ENCODE measurements at places on chromosomes 5 and 9.
A peak's percentile ranks its signal among the peaks of the same experiment; 100 is the strongest.

GRCh38 chr5:43613370-43613769, 10.4 kb downstream of the NNT start:
- H3K4me1 ChIP-seq, result no peaks in the 10 kb centered on the region
- H3K27ac ChIP-seq, result no peak overlapping the region
- H3K36me3 ChIP-seq, result peaks cover 31% of the 10 kb centered on the region
- no peak overlapping the region for H3K4me3 ChIP-seq
- H3K27me3 ChIP-seq, result no peaks in the 10 kb centered on the region
- no peak for DNase-seq

GRCh38 chr9:3906437-3907213, 380.8 kb upstream of the RFX3 start:
- H3K36me3 ChIP-seq, result no peaks in the 10 kb centered on the region
- H3K4me3 ChIP-seq, result no peak overlapping the region
- no peak for DNase-seq

GRCh38 chr9:30982301-30982700, 1402.1 kb upstream of the ACO1 start:
- no peak overlapping the region for H3K4me3 ChIP-seq
- H3K36me3 ChIP-seq, result no peaks in the 10 kb centered on the region
- no peaks in the 10 kb centered on the region for H3K4me1 ChIP-seq
- H3K27me3 ChIP-seq, result no peaks in the 10 kb centered on the region
- DNase-seq, result no peak

DNA sequence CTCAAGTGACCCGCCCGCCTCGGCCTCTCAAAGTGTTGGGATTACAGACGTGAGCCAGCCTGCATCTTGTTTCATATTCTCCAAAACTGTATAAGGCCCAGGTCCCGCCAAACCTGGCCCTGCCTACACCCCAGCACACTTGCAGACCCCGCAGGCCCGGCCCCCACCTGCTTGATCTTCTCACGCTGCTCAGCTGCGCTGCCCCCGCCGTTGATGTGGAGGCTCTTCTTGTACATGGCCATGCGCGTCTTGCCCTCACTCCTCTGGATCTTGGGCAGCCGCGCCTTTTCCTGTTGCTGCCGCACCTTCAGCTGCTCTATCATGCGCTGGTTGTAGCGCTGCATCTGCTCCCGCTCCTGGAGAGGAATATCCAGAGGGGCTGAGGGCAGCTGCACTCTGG, 49.0 kb upstream of the FBXW11 start:
- DNase-seq, result no peak
- H3K27me3 ChIP-seq, result no peaks in the 10 kb centered on the region
- H3K36me3 ChIP-seq, result peaks cover under 1% of the 10 kb centered on the region
- H3K4me1 ChIP-seq, result no peaks in the 10 kb centered on the region
- no peak overlapping the region for H3K4me3 ChIP-seq

DNA sequence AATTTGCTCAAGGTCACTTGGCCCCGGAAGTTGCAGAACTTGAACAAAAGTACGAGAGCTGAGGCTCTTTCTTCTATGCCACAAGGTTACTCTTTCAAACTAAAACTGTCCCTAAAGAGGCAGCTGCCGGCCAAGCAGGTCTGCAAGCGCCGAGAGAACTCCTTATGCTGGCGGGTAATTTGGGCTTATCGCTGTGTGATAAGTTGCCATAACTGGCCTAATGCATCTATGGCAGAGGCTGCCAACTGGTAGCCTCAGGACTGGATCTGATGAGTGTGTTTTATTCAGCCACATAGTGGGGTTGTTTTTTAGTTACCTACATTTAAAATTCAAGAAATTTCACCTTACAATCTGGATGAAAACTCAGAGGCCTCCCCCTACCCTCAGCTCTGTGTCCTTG, 68.1 kb upstream of the SPOCK1 start:
- no peak overlapping the region for H3K27ac ChIP-seq
- H3K4me1 ChIP-seq, result no peaks in the 10 kb centered on the region
- H3K27me3 ChIP-seq, result no peaks in the 10 kb centered on the region
- H3K36me3 ChIP-seq, result no peaks in the 10 kb centered on the region
- DNase-seq, result no peak

DNA sequence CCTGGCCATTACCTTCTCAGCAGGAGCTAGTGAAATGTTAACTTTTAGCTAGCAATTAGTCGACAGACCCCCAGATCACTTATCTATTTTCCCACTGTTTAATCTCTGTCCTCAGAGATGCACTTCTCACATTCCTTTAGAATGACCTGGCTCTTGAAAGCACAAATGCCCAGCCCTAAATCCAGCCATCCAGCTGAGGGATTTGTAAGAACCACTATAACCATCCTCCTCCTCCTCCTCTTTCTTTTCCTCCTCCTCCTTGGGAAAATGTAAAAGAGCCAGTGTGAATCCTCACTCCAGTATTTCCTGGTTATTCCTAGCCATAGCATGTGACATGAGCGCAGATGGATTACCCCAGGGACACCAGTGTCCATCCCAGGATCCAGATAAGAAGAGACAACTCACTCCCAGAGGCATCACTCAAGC, 124.3 kb downstream of the ENC1 start:
- no peaks in the 10 kb centered on the region for H3K27me3 ChIP-seq
- H3K27ac ChIP-seq, result no peak overlapping the region
- DNase-seq, result no peak
- H3K36me3 ChIP-seq, result no peaks in the 10 kb centered on the region
- H3K4me1 ChIP-seq, result no peaks in the 10 kb centered on the region
- H3K4me3 ChIP-seq, result no peak overlapping the region

GRCh38 chr9:26656003-26656870, 236.4 kb downstream of the CAAP1 start:
- H3K27me3 ChIP-seq, result no peaks in the 10 kb centered on the region
- no peak overlapping the region for H3K4me3 ChIP-seq
- no peak for DNase-seq
- H3K36me3 ChIP-seq, result no peaks in the 10 kb centered on the region
- H3K27ac ChIP-seq, result no peak overlapping the region

GRCh38 chr5:16963821-16964220, 27.7 kb upstream of the MYO10 start:
- no peaks in the 10 kb centered on the region for H3K36me3 ChIP-seq
- H3K27me3 ChIP-seq, result no peaks in the 10 kb centered on the region
- H3K4me3 ChIP-seq, result no peak overlapping the region
- H3K4me1 ChIP-seq, result no peaks in the 10 kb centered on the region
- DNase-seq, result no peak
- H3K27ac ChIP-seq, result no peak overlapping the region

DNA sequence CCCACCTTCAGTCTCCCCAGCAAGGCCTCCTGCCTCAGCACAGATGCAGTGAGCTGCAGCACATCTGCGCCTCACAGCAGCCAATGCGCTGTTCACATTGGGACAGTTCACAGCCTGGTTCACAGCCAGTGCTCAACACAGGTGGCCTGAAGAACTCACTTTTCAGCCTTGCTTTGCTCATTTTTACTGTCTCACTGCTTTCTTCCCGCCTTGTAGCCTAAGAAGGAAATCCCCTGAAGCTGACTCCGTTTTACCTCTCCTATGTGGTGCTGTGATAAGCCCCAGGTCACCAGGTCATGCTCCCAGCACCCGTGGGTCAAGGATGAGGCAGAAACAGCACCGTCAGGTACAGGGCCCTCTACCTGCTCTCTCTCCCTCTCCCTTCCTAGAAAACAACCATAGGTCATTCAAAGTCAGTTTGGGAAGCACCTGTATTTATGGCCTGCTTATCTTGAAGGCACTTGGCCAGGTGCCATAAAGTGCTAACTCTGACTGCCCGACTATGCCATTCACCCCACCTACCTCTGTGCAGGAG, 1.1 kb downstream of the GCNT4 start:
- H3K4me3 ChIP-seq, result no peak overlapping the region
- H3K27me3 ChIP-seq, result no peaks in the 10 kb centered on the region
- no peak for DNase-seq
- H3K4me1 ChIP-seq, result peaks cover 17% of the 10 kb centered on the region
- H3K27ac ChIP-seq, result no peak overlapping the region

DNA sequence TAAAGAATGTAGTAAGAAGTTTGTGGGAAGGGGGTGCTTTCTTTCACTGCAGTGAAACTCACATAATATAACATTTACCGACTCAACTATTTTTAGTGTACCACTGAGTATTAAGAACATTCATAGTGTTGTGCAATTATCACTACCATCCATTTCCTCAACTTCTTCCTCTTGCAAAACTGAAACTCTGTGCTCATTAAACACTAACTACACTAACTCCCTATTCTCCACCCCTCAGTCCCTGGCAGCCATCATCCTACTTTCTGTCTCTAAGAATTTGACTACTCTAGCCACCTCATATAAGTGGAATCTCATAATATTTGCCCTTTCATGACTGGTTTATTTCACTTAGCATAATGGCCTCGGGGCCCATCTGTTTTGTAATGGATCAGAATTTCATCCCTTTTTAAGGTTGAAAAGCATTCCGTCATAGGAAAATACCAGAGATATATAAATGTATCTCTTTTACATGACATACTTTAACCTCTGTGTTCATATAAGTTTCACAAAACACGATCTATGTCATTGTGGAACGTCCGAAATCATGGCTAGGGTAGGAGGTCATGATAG, 56.3 kb upstream of the DIRAS2 start:
- no peaks in the 10 kb centered on the region for H3K27me3 ChIP-seq
- H3K27ac ChIP-seq, result no peak overlapping the region
- H3K4me3 ChIP-seq, result no peak overlapping the region
- H3K4me1 ChIP-seq, result no peaks in the 10 kb centered on the region
- DNase-seq, result no peak
- no peaks in the 10 kb centered on the region for H3K36me3 ChIP-seq

DNA sequence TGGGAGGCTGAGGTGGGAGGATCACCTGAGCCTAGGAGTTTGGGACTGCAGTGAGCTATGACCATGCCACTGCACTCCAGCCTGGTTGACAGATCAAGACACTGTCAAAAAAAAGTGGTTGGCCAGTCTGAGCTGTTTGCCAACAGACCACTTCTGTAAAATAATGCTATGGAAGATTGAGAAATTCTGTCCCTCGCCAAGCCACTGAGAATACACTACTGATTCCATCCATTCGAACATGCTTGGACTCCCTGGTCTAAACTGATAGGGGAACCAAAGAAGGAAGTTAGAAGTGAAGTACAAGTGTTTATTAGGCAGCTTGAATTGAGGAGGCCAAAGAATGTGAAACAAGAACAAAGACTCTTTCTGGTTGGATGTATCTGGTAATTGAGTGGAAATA, 27.2 kb downstream of the ENC1 start:
- DNase-seq, result no peak
- no peaks in the 10 kb centered on the region for H3K27me3 ChIP-seq
- no peaks in the 10 kb centered on the region for H3K36me3 ChIP-seq
- no peaks in the 10 kb centered on the region for H3K4me1 ChIP-seq
- no peak overlapping the region for H3K4me3 ChIP-seq

GRCh38 chr5:126031989-126032716, 391.1 kb upstream of the GRAMD2B start:
- H3K27ac ChIP-seq, result no peak overlapping the region
- no peak for DNase-seq
- no peaks in the 10 kb centered on the region for H3K27me3 ChIP-seq
- no peaks in the 10 kb centered on the region for H3K4me1 ChIP-seq

DNA sequence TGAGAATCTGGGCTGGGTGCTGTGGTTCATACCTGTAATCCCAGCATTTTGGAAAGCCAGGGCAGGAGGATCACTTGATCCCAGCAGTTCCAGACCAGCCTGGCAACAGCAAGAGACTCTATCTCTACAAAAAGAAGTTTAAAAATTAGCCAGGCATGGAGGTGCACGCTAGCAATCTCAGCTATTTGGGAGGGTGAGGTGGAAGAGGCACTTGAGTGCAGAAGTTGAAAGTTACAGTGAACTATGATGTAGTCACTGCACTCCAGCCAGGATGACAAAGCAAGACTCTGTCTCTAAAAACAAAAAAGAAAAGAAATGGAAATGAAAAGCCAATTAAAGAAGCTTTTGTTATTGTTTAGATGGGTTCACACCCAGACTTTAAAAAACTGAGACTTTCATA, 131.6 kb upstream of the RASA1 start:
- H3K36me3 ChIP-seq, result no peaks in the 10 kb centered on the region
- H3K27me3 ChIP-seq, result no peaks in the 10 kb centered on the region
- DNase-seq, result no peak
- H3K4me1 ChIP-seq, result peaks cover 53% of the 10 kb centered on the region
- peak overlapping the region; percentile 6 for H3K4me3 ChIP-seq
- H3K27ac ChIP-seq, result peak overlapping the region; percentile 96

- no peaks in the 10 kb centered on the region for H3K27me3 ChIP-seq
- no peak for DNase-seq
- no peak overlapping the region for H3K27ac ChIP-seq
- no peaks in the 10 kb centered on the region for H3K36me3 ChIP-seq
Observed at GRCh38 chr9:114007991-114008666, 70.0 kb downstream of the AMBP start.

- no peak overlapping the region for H3K27ac ChIP-seq
- H3K4me1 ChIP-seq, result no peaks in the 10 kb centered on the region
- H3K36me3 ChIP-seq, result no peaks in the 10 kb centered on the region
Observed at GRCh38 chr5:128559300-128560297, 21.6 kb upstream of the FBN2 start.

- H3K27ac ChIP-seq, result no peak overlapping the region
- H3K4me3 ChIP-seq, result no peak overlapping the region
- H3K4me1 ChIP-seq, result no peaks in the 10 kb centered on the region
- no peaks in the 10 kb centered on the region for H3K36me3 ChIP-seq
- no peaks in the 10 kb centered on the region for H3K27me3 ChIP-seq
- DNase-seq, result no peak
Observed at GRCh38 chr9:34363619-34364351, 12.9 kb downstream of the MYORG start.

DNA sequence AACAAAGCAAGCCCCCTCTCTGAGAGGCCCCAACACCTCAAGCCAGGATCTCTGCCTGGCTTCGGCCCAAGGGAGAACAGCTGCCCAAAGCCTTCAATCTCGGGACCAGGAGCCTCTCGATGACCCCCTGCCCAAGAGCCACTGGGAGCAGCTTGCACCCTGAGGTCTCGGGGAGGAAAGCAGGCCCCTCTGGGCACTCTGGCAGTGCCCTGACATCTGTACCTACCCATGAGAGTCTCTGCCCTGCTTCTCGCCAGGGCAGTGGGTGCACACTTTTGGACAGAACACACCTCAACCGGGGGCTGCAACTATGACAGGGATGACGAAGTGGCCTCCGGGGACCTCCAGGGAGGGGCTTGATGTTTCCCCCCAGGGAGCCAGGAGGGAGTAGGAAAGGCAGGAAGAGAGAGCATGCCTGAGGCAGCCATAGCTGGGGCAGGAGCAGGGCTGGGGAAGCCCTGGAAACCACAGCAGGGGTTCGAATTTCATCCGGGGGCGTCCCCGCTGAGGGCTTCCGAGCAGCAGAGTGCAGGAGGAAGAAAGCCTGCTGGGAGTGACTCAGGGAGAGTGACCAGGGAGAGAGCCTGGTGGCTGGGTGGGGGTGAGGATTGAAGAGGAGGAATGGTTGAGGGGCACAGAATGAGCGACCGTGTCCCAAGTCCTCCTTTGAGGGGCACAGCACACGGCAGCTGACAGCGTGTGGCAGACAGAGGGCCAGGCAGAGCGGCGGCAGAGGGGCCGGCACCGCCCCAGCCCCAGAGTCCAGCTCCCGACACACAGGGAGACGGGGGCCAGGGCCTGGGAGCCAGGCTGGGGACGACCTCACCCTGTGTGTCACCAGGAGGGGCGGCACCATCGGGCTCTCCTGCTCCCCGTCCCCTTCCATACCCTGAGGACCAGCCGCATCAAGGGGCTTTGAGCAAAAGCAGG, 1.8 kb downstream of the LPCAT1 start:
- no peaks in the 10 kb centered on the region for H3K27me3 ChIP-seq
- no peak for DNase-seq
- H3K36me3 ChIP-seq, result peaks cover 25% of the 10 kb centered on the region
- peak overlapping the region; percentile 3 for H3K27ac ChIP-seq

GRCh38 chr5:175655411-175655810, 2.5 kb upstream of the HRH2 start:
- H3K4me3 ChIP-seq, result no peak overlapping the region
- peak overlapping the region; percentile 93 for H3K27ac ChIP-seq
- H3K4me1 ChIP-seq, result peaks cover 78% of the 10 kb centered on the region
- no peak for DNase-seq
- H3K36me3 ChIP-seq, result 0 out of 2 replicates have a peak, but pooled peaks cover under 1% of the 10 kb centered on the region

Data from MM.1S (cell line).